ENCODE measurements at places on chromosomes 16 and 17.

DNA sequence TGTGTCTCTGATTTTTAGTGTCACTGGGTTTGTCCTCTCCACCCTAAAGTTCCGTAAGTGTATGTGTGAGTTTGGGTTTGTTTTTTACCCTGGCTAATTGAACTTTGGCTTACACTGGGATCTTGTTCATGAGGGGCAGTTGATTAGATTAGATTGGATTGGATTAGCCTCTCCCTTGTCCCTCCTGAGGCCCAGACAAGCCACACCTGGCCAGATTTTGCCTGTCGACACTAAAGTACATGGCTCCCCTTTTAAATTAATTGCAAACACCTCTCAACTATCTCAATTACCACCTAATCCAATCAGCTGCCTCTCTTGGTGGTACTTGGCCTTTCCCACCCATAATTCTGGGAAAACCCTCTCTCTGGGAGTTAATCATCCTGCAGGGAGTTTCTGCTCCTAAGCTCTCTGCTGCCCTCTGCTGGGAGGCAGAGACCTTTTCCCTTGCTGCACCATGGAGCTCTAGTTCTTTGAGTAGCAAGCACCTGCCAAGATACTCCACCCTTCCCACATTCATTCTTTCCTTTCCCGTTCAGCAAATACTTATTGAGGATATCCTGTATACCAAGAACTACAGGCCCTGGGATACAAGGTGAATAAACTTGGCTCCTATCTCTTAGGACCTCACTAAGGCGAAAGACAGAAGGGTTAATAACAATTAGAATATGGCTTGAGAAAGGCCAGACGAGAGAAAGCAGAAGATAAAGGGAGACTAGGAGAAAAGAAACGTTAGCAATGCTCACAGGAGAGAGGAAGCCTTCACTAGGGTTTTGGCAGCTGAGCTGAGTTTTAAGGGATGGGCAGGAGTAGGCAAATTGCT lies 60.0 kb upstream of the MPHOSPH6 start:
- DNase-seq: no peak

DNA sequence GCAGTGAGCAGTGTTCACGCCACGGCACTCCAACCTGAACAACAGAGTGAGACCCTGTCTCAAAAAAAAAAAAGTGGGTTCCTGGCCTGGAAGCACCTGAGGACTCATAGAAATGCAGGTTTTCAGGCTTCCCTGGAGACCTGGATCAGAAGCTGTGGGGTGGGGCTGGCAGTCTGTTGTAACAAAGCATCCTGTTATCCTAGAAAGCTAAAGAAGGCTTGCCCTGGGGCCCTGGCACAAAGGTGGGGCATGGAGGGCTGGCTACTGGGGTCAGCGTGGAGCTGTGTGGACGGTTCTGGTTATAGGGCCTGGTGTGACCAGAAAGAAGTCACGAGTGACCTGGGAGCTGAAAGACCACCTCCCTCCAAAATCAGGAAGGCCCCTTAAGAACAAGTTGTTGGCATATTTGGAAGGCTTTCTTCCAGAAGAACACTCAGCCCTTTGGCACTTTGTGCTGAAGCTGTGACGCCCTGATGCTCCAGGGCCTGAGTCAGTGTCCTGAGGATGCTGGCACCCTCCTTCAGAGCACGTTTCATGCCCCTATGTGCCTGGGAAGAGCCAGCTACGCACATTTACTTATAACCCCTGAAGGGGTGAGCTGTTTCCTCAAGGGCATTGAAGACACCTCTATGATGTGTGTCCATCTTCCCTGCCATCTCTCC lies 6.2 kb downstream of the CRISPLD2 start:
- DNase-seq: no peak

DNA sequence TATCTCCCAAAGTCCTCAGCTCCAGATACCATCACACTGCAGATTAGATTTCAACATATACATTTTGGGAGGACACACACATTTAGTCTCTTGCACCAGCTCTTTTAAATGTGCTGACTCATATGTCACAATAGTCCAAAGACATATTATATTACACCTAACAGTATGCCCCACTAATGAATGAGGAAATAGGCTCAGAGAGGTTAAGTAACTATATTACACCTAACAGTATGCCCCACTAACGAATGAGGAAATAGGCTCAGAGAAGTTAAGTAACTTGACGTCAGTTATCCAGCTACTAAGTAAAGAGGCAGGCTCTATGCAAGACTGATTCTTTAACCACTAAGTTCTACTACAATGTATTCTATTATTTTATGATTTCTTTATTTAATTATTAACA lies 9.7 kb downstream of the IRX6 start:
- no peak for DNase-seq

DNA sequence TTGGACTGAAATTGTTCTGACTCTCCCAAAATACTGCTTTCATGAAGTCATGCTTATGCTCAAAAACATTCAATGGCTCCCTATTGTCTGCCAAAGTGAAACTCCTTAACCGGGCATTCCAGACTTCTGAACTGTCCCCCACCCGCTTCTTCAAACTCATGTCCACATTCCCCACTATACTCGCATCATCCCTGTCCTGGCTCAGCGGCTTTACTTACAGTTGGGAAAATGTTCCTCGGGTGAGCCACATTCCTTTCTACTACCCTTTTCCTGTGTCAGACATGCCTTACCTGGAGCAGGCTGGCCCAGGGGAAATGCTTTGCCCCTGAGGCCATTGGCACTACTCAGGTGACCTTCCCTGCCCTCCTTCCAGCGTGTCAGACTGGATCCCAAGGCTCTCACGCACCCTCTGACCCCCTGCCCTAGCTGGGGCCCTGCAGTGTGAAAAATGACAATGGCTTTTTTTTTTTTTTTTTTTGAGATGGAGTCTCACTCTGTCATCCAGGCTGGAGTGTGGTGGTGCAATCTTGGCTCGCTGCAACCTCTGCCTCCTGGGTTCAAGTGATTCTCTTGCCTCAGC lies 5.3 kb downstream of the CYGB start:
- no peak for DNase-seq

GRCh38 chr17:48522031-48522653 lies 8.7 kb downstream of the HOXB1 start:
- DNase-seq: no peak

DNA sequence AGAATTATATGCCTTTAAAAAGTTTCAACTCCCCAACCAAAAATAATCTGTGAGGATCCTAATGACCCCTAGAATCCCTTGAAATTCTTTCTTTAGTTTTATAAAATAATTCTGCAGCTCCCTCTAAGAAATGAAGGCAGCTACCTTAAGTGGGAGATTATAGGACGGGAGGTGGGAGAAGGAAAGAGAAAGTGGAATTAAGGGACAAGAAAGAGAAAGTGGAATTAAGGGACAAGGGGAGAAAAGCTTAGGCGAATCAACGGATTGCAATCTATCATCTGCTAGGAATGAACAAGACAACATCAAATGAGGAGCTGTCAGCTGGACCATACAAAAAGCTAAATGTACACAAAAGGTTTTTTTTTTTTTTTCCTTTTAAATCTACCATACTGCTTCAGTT lies 262.0 kb downstream of the ZFHX3 start:
- DNase-seq: no peak

Data from NCI-H1417 treated with DMSO at 0.1 percent for 48 hours (cell line).